ENCODE measurements at places on chromosomes 7 and 10.

DNA sequence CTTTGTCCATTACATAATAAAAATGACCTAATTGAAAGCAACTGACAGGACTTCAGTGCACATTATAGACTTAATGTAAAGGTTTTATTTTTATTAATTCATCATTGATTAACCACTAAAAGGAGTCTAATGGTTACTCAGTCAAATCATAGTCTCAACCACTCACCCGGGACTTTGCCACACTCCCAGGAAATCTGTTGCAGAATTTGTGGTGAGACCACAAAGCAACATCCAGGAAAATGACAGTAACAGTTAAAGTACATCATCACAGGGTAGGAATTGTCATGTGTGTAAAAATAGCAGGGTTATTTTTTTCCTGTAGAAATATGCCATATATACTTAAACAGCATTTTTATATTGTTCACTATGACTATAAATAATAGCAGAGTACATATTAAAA is 6.3 kb upstream of the HGF start:
- no peak for DNase-seq

DNA sequence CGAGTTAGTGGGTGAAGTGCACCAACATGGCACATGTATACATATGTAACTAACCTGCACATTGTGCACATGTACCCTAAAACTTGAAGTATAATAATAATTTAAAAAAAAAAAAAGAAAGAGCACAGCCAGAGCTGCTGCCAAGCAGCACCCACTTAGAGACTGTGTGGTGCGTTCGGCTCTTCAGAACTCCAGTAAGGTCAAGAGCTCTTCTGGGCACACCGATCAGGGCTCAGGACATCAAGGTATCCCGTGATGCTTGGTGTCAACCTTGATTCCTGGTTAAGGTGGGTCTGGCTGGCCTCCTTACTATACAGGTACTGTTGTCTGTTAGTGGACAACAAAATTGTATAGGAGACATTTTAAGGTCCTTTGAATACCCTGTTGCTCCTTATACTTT is 385.7 kb upstream of the AKR1E2 start:
- DNase-seq, result no peak

DNA sequence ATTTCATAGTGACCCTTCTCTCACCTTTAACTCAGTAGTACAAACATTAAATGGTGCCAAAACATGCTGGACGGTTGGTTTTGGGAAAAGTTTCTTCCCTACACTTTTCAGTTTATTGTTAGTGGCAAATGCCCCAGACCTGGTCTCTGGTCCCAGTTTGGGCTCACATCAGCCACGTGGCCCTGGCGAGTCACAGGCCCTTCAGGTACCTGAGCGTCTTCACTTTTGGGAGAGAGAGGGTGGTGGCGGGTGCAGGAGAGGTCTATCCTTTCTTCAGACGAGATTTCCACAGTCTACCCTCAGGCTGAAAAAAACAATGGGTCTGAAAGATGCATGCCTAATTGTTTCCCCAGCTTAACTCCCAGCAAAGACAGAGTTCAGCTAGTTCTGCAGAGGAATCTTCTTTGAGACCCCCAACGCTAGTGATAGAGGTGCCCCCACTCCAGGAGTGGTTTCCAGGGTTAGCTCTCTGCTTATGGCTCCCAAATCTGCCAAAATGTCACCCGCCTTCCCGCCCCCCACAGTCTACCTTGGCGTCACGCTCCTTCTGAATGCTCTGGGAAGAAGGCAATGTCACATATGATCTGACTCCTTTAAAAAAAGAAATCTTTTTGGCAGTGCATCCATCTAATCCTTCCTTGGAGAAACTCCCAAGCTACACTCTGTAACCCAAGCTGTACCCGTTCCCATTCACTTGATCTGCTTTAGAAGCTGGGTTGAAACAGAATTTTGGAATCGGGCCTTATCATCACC is 384.8 kb upstream of the FOXK1 start:
- DNase-seq, result peak; percentile 24

DNA sequence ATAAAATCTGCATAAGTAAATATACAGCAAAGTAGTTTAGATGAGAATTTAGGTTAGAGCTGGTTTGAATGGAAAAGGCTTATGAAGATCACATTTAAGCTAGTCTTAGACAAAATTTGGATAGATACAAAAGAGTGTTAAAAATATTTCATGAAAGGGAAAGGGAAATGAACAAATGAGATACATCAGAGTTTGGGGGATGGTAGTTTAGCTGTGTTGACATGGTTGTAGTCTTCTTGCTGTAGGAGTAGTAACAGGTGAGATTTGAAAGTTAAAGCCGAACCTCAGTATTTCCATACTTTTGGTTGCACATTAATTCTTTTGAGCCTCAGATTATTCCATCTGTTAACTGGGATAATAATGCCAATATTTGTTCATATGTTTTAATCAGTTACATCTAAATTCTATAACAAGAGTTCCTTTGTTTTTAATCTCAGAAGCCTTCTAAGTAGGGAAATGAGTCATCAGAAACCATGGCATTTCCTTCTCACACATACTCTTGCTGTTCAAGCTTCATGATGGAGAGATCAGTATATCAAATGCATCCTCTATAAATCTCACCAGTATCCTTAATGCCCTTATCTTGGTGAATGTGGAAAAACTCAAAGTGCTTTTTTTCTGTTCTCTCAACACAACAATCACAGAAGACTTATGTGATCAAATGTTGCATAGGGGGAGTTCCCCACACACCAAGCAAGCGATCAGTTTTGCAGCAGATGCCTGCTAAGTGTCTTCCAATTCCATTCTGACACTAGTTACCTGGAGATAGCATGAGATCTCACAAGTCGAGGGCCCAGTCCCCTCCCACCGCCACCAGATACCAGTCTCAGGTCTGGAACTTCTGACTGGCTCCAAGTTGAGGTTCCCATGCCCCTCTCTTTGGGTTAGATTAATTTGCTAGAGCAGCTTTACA is 84.7 kb downstream of the MAPK8 start:
- no peak for DNase-seq

DNA sequence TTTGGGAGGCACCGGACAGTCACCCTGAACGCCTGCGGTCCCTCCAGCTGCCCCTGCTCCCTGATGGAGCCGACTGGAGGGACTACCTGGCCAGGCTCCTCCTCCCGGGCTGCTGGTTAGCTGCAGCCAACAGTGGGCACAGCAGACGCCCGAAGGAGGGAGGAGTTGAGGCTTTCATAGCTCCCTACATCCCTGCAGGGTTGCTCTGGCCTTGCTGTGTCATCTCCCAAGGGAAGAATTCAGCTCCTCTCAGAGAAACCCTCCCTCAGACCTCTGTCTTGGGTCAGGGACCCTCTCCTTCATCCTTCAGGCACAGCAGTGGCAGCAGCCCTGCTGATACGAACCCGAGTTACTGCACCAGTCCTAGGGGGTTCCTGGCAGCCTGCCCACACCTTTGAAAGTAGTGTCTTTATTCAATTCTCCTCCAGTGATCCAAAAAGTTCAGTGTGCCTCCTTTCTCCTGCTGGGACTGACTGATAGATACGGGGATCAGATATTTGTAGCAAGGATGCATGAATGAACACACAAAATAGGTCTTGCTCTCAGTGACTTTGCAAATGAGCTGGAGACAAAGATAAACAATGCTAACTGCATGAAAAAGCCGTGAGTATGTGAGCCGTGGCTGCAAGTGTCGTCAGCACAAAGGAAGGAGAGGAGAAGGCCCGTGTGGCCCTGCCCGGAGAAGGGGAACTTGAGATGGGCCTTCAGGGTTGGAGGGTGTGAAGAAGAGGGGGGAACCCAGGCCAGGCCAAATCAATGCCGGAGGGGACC is 136.6 kb downstream of the PRKAG2 start:
- peak; percentile 39 for DNase-seq

- peak; percentile 85 for DNase-seq
Measured at GRCh38 chr10:113854013-113854760, at the start of the genes DCLRE1A and NHLRC2. DCLRE1A (minus strand) TSS chr10:113854082; CDS start chr10:113853182, 900 bp downstream. NHLRC2 (plus strand) TSS chr10:113854661; CDS start chr10:113854873, 212 bp downstream.

GRCh38 chr7:81138870-81139269 is 220.0 kb upstream of the SEMA3C start:
- no peak for DNase-seq

- no peak for DNase-seq
Measured at GRCh38 chr10:31321396-31321941, 2.5 kb downstream of the ZEB1 start.

GRCh38 chr10:44015702-44016500 is 367.2 kb upstream of the ZNF32 start:
- DNase-seq, result no peak

Data from ELF-1 (cell line).